ENCODE measurements at places on chromosomes 11 and 22. TPM values are rescaled to one million over a fixed set of nuclear protein-coding genes. Genes with fewer than 3 reads are reported as not detected.

GRCh38 chr22:50165436-50166123, 5.0 kb upstream of the PANX2 start:
- no peak for DNase-seq
- H3K27ac ChIP-seq, result no peak overlapping the region
- H3K4me1 ChIP-seq, result no peaks in the 10 kb centered on the region
- no peaks in the 10 kb centered on the region for H3K36me3 ChIP-seq
- no peak overlapping the region for H3K4me3 ChIP-seq

The MIAT gene
- total RNA-seq, result 270 TPM

- no peak overlapping the region for H3K27ac ChIP-seq
- H3K27me3 ChIP-seq, result no peaks in the 10 kb centered on the region
- no peak for DNase-seq
- H3K4me1 ChIP-seq, result no peaks in the 10 kb centered on the region
- H3K36me3 ChIP-seq, result peaks cover 5% of the 10 kb centered on the region
- H3K4me3 ChIP-seq, result no peak overlapping the region
These were observed 238.4 kb downstream of the BRD1 start for GRCh38 chr22:49589301-49589700.

DNA sequence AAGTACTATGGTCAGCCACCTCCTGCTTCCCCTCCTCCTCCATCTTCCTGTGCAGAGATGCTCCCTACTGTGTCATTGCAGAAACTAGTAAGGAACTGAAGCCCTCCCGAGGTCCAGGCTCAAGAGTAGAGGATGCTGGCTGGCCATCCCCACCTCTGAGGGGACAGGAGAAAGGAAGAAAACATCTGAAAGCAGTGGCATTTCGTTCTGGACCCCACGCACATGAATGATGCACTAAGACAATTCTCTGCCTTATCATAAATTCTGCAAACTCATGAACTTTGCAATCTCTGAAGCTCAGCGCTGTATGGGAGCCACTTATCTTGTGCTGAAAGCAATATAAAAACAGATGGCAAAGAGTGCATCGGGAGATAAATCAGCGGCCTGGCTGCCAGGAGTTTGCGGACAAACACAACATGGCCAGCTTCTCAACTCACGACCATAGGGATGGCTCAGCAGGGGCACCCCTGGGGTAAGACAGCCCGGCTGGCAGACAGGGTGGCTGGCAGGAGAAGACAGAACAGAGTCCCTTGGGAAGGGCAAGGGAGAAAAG, 306.4 kb downstream of the NXPE2 start:
- no peak overlapping the region for H3K27ac ChIP-seq
- H3K27me3 ChIP-seq, result no peaks in the 10 kb centered on the region
- no peaks in the 10 kb centered on the region for H3K4me1 ChIP-seq

The C1QTNF4 gene
- total RNA-seq, result 0.44 TPM

DNA sequence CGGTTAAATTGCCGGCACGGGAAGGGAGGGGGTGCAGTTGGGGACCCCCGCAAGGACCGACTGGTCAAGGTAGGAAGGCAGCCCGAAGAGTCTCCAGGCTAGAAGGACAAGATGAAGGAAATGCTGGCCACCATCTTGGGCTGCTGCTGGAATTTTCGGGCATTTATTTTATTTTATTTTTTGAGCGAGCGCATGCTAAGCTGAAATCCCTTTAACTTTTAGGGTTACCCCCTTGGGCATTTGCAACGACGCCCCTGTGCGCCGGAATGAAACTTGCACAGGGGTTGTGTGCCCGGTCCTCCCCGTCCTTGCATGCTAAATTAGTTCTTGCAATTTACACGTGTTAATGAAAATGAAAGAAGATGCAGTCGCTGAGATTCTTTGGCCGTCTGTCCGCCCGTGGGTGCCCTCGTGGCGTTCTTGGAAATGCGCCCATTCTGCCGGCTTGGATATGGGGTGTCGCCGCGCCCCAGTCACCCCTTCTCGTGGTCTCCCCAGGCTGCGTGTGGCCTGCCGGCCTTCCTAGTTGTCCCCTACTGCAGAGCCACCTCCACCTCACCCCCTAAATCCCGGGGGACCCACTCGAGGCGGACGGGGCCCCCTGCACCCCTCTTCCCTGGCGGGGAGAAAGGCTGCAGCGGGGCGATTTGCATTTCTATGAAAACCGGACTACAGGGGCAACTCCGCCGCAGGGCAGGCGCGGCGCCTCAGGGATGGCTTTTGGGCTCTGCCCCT, 529 bp upstream of the CCND1 start:
- H3K27ac ChIP-seq, result no peak overlapping the region
- peaks cover 55% of the 10 kb centered on the region for H3K4me1 ChIP-seq
- H3K4me3 ChIP-seq, result no peak overlapping the region
- H3K27me3 ChIP-seq, result peaks cover 37% of the 10 kb centered on the region
- DNase-seq, result no peak
- no peaks in the 10 kb centered on the region for H3K36me3 ChIP-seq

The ISX gene
- not detected for total RNA-seq

DNA sequence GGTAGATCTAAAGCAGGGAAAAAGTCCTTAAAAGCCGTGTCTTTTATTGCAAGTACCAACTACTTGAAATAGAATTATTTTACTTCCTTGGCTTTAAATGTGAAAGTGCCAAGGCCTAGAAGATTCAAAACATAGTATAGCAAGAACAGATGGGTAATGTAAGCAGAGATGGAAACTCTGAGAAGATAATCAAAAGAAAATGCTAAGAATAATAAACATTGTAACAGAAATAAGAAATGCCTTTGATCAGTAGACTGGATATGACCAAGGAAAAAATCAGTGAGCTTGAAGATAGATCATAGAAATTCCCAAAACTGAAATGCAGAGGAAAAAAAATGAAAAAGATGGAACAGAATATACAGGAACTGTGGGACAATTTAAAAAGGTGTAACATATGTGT, 113.1 kb downstream of the BLID start:
- no peaks in the 10 kb centered on the region for H3K27me3 ChIP-seq
- H3K4me3 ChIP-seq, result no peak overlapping the region
- H3K27ac ChIP-seq, result no peak overlapping the region
- H3K36me3 ChIP-seq, result no peaks in the 10 kb centered on the region
- DNase-seq, result no peak

DNA sequence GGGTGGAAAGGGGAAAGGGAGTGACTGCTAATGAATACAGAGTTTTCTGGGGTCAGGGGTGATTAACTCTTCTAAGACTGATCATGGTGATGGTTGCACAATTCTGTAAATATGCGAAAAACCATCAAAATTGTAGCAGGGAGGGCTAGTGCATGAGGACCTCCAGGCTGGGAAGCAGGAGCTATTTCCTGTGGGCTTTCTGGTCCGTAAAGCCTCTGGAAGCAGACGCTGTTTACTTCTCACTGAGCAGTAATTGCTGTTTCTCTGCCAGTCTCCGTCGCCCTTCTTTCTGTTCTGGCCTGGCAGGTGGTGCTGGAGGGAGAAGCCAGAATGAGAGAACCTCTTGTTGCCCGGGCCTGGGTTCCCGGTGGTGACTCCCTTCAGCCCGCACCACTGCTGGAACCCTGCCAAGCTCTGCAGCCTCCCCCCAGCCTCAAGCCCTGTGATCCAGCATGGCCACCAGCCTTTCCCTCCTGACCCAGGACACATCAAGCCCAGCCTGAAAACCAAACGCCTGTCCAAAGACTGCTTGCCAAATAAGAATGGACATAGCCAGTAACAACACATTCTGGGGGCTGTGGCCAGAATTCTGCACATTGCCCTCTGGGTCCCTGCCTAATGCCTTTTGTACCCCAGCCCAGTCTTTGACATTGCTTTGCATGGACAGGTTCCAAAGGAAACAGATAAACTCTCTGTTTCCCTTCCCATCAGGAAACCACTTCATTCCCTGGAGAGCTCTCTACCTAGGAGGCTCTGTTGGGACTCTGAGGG, 201.0 kb upstream of the NAV2 start:
- H3K4me3 ChIP-seq, result no peak overlapping the region
- H3K36me3 ChIP-seq, result no peaks in the 10 kb centered on the region
- DNase-seq, result no peak
- H3K27ac ChIP-seq, result no peak overlapping the region
- H3K4me1 ChIP-seq, result no peaks in the 10 kb centered on the region

DNA sequence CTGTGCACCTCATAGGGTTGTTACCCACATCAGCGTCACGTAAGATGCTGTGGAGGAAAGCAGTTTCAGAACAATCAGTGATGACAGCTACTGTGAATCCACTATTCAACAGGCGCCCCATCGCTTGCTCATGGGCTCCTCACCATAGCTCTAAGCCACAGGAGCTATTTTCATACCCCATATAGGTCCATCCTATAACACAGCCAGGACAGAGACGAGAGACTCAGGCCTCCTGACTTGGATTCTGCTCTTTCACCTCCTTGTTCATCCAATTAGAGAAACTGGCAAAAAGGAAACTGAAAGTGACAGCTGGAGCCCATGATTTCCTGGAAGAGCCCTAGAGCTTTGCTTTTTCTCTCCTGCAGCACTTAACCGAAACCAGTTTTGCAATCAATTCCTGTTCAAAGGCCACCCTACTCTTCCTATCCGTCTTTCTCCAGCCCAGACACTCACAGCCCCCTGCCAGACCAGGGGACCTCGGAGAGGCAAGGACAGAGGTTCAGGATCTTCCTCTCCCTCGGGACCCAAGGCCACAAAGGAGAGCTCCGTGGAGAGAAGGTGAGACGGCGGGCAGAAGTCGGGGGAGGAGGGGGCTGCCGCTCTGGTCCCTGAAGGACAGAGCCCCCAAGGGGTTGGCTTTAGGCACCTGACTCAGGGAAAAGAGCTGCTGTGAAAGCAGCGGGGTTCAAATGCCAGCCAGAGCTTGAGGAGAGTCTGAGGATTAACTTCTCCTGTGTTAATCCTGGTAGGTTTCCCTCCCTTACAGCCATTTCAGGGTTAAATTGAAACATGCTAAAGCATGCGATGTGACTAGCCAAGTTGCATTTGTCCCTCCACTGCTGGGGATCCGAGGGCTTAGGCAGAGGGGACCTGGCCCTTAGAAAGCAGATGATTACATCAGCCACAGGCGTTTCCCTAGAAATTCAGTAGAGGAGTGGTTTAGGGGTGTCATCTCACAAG, at the start of gene APOL6:
TSS of gene APOL6 (plus strand) at position 381 of the 960 bp plus-strand sequence. CDS start 7,980 bp downstream, outside the sequence.
- H3K27ac ChIP-seq, result peak within 1 kb of the TSS; percentile 96
- peak within 1 kb of the TSS; percentile 90 for H3K4me3 ChIP-seq
- DNase-seq, result peak; percentile 79
- no peaks in the 10 kb centered on the region for H3K27me3 ChIP-seq
- no peaks in the 10 kb centered on the region for H3K36me3 ChIP-seq
- peaks cover 33% of the 10 kb centered on the region for H3K4me1 ChIP-seq

The HSCB gene
- 9.3 TPM for total RNA-seq

- H3K4me3 ChIP-seq, result no peak overlapping the region
- no peaks in the 10 kb centered on the region for H3K27me3 ChIP-seq
- H3K27ac ChIP-seq, result no peak overlapping the region
- H3K4me1 ChIP-seq, result no peaks in the 10 kb centered on the region
- H3K36me3 ChIP-seq, result no peaks in the 10 kb centered on the region
These were observed 26.7 kb downstream of the SYT9 start for GRCh38 chr11:7278314-7278917.

GRCh38 chr11:66321606-66322005, 4.8 kb upstream of the CD248 start:
- DNase-seq, result no peak
- H3K4me1 ChIP-seq, result peaks cover 28% of the 10 kb centered on the region
- H3K27me3 ChIP-seq, result no peaks in the 10 kb centered on the region
- no peaks in the 10 kb centered on the region for H3K36me3 ChIP-seq
- no peak overlapping the region for H3K4me3 ChIP-seq
- H3K27ac ChIP-seq, result no peak overlapping the region

GRCh38 chr22:45284705-45285262, at the start of gene UPK3A:
Gene UPK3A, plus strand, starts transcription at chr22:45284949. Its CDS starts 65 bp downstream, at chr22:45285014.
- H3K27ac ChIP-seq, result no peak within 1 kb of the TSS
- no peak within 1 kb of the TSS for H3K4me3 ChIP-seq
- peak; percentile 38 for DNase-seq
- H3K36me3 ChIP-seq, result no peaks in the 10 kb centered on the region
- peaks cover 10% of the 10 kb centered on the region for H3K4me1 ChIP-seq

DNA sequence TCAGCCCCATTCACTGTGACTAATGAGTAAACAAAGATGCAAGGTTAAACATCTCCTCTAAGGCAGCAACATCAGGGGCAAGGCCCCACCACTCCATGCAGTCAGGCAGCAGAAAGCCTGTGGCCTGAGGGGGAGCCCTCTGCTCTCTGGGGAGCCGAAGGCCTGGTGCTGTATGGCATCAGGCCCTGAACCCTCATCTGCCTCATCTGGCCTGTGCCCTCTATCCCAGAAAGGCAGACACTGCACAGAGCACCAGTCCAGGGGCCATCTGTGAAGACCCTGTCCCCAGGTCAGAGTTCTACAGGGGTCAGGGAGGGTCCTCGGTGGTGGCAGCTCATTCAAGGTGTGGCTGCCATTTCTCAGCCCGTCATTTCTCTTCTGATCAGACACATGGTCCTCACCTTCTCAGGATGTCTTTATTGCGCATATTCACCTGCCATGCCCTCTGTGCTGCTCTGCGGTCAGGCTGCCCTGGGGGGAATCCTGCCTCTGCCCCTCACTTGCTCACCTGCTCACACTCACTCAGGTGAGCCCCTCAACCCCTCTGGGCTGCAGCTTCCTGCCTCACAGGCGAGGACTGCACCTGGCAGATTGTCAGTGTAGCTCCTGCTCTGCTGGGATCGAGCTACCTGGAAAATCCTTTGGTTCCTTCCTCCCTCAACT, 103.1 kb upstream of the PITPNB start:
- H3K4me1 ChIP-seq, result no peaks in the 10 kb centered on the region
- no peak for DNase-seq
- no peak overlapping the region for H3K27ac ChIP-seq
- H3K36me3 ChIP-seq, result no peaks in the 10 kb centered on the region
- no peaks in the 10 kb centered on the region for H3K27me3 ChIP-seq

The OSM gene
- 1.1 TPM for total RNA-seq

- no peaks in the 10 kb centered on the region for H3K4me1 ChIP-seq
- no peak for DNase-seq
These were observed 36.2 kb downstream of the IGHMBP2 start for GRCh38 chr11:68939583-68940555.

The SIAE gene
- 4.2 TPM for total RNA-seq

The ASCC2 gene
- 88.7 TPM for total RNA-seq

GRCh38 chr11:112770487-112770886, 190.7 kb upstream of the NCAM1 start:
- no peaks in the 10 kb centered on the region for H3K36me3 ChIP-seq
- no peaks in the 10 kb centered on the region for H3K27me3 ChIP-seq

The PHLDA2 gene
- total RNA-seq, result 1.1 TPM

The SEC14L3 gene
- total RNA-seq, result not detected

The YPEL4 gene
- 11.8 TPM for total RNA-seq

DNA sequence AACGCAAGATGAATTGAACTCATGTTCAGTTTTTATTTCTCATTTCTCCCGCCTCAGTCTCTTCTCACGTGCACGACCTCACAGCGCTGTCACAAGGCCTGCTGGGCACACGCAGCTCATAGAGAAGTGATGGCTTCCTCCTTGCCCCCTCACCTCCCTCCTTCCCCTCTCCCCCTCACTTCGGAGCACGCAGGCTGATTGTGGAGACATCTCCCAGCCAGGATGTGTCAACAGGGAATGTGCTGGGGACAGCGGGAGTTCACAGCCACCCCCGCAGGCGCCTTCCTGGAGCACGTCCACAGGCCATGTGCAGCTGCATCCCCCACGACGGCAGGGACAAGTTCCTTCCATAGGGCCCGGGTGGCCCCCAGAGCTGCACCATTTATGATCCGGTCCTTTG, 29.1 kb upstream of the KRTAP5-6 start:
- H3K4me3 ChIP-seq, result no peak overlapping the region
- no peaks in the 10 kb centered on the region for H3K4me1 ChIP-seq
- no peaks in the 10 kb centered on the region for H3K36me3 ChIP-seq
- peaks cover 3% of the 10 kb centered on the region for H3K27me3 ChIP-seq
- no peak for DNase-seq

The CNIH2 gene
- total RNA-seq, result 1.8 TPM

Data from CD4-positive, alpha-beta memory T cell (primary cell).